NCI-H1417 treated with DMSO at 0.1 percent for 48 hours (cell line): ENCODE measurements at places on chromosomes 7 and 10.

GRCh38 chr10:50614444-50615137 is 9.2 kb downstream of the SGMS1 start:
- DNase-seq, result no peak

DNA sequence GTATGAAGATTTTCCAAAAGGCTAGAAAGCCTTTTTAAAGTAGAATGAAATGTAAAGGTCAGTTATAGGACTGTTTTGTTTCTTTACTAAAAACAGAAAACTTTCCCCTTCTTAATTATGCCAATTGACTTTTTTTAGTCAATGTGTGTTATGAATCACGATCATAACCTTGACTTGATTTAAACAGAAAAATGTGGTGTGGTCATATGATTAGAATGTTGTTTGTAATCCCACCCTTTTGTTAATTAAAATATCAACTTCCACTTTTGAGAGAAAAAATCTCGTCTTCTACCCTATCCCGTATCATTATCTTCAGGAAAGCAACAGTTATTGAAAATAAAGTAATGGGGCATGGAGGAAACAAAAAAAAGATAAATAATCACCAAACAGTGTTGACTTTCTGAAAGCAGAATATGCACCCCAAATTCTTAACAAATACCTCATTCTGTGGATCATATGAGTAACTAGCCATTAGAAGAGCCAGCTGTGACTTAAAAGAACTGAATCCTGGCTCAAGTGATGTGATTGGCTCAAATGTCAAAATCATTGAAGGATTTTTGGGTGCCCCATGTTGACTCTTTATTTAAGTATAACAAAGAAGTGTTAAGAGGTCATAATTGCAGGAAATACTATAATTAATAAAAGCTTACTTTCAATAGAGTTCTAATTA is 32.3 kb upstream of the SLC16A12 start:
- no peak for DNase-seq

- DNase-seq, result no peak
Measured at GRCh38 chr10:60525716-60526585, 136.3 kb upstream of the ANK3 start.

DNA sequence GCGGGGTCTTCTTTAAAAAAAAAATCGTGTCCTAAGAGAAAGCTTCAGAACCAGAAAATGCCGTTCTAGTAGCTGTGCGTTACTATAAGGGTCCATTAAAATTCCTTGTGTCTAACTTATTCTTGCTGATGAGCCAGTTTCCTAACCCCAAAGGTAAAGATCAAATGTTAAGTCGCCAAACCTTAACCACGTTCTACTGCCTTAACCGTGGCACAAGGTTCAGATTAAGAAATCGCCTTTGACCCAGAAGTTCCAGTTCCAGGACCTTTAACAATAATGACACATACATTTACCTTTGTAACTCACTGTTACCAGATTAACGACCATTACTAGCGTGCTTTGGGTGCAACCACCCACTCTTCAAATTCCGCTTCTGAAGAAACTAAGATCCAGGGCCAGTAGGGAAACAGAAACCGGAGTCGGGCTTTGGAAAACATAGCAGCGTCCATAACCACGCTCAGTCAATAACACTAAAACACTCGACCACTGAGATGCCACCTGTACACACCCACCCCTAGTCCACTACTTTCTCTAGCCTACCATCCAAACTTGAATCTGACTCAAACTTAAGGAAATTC is 620 bp downstream of the BET1 start:
- DNase-seq, result no peak

- DNase-seq, result no peak
Measured at GRCh38 chr10:14889318-14889717, 10.7 kb downstream of the SUV39H2 start.

DNA sequence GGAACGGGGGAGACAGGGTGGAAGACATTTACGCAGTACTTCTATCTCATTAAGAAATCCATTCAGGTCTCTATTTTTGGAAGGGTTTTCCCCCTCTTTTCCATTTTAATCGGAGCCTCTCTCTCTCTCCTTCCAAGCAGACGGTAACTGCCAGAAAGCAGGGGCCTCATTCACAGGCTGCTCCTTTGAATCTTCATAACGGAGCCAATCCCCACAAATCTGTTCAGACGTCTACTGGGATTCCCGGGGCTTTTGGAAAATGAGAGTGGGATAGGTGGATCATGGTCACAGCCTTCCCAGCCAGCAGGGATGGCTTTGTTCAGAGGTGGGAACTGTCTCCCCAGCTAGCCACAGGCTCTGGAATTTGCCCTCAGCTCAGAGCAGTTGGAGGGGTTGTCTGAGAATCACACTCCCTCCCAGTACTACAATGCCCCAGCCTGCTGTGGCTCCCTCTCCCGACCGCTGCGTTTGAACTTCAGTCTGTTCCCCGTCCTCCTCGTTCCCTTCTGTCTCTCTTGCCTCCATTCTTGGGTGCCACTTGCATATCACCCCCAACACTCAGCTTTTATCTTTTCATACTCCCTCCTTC is 413.6 kb downstream of the PLXNA4 start:
- DNase-seq, result no peak
